ENCODE measurements at places on chromosomes 7 and 10.

DNA sequence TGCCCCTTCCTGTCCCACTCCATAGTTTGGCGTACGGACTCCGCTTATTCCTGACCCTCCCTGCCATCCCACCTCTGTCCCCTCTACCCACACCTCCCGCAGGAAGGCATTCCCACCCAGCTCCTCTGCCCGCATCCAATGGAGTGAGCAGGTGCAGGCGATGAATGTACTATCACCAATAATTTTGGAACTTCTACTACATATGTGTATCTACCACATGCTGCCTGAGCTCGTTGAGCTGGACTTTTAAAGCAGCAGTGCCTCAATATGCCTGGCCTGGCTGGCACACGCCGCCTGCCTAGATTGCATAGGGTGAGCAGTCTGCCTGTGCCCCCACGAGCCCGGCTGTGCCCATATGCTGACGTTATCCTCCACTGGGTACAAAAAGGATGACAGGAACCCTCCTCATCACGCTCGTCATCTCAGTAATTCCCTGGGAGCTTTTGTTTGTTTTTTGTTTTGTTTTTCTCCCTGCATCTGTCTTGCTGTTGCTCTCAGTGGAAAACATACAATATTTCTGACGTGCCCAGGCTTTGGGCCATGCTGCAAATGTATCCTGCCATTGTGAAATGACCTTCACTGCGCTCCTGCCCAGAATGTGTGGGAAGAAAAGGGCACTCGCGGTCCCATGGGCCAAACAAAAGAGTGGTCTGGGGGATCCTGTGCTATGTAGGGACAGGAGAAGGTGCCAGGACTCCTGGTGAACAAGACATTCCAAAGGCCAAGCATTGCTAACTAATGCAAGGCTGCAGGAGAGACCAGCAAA lies 302.8 kb downstream of the PTPRN2 start:
- DNase-seq: no peak

- peak; percentile 64 for DNase-seq
These were observed 32.4 kb upstream of the INPP5F start for GRCh38 chr10:119693262-119693957.

DNA sequence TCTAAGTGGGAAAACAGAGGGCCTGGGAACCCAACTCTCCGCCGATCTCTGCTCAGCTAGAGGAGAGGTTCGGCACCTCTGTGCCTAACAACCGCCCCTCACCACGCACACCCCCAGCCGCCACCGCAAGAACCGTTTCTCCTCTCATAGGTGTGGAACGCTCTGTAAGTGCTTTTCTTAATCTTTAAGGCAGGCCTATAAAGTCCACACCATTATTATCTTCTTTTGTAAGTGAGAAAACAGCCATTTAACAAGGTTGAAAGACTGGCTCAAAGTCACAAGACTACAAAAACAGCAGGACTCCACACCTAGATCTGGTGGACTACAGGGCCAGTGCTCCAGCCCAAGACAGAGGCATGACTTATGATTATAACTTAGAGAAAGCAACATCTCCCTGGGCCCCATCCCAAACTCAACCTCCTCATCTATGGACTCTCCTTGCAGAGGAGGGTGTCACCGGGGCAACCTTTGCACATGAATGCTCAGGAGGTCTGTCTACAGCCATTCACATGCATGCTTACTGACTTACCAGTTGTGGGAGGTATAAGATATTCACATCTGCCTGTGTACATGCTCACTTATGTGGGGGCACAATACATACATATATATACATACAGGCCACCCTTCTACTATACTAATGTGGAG lies 7.9 kb upstream of the NKX2-3 start:
- no peak for DNase-seq

DNA sequence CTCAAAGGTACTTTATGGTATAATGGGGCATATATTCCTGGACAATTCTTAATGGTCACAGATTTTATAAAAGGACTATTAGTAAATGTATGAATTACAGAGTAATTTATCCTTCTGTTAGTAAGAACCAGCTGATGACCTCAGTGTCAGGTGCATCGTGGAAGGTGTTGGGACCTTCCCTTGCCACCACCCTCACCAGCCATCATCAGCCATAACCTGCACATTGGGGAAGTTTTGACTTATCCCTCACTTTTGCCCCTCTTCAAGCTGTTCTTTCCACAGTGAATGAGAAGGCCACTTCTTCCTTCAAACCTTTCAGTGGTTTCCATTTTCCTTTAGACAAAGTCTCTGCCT lies 52.2 kb downstream of the FIGNL1 start:
- DNase-seq: no peak

DNA sequence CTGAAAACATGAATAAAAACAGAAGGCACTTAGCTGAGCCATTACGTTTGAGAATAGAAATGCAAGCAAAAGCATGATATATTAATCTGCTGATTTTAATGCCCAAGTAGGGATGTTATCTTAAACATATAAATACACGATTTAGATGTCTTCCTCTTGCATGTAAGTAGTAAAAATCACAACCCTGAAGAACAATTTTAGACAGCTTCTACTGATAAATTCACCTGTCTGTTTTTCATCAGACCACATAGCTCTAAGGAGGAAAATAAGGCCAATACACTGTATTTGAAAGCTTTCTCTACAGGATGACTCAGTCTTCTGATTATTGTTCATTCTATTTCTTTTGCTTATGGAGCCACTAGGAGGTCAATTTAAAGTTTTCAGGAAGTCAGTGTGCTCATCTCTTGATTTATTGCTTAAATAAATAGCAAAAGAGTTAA lies 210.9 kb upstream of the CHRM2 start:
- no peak for DNase-seq

DNA sequence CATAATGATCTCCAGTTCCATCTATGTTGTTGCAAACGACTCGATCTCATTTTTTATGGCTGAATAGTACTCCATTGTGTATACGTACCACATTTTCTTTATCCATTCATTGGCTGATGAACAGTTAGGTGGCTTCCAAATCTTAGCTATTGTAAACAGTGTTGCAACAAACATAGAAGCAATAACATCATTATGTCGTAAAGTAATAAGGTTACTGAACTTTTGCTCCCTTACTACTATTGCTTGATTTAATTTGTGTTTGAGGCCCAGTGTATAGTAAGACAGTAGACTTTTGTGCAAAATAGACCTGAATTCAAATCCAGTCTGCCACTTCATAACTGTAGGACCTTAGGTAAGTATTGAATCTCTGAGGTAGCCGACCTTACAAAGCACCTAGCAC lies 200.1 kb upstream of the CELF2 start:
- no peak for DNase-seq

- no peak for DNase-seq
These were observed 26.1 kb upstream of the LAMB1 start for GRCh38 chr7:108029034-108029433.

GRCh38 chr7:3282457-3282856 lies 18.6 kb upstream of the SDK1 start:
- DNase-seq: no peak

DNA sequence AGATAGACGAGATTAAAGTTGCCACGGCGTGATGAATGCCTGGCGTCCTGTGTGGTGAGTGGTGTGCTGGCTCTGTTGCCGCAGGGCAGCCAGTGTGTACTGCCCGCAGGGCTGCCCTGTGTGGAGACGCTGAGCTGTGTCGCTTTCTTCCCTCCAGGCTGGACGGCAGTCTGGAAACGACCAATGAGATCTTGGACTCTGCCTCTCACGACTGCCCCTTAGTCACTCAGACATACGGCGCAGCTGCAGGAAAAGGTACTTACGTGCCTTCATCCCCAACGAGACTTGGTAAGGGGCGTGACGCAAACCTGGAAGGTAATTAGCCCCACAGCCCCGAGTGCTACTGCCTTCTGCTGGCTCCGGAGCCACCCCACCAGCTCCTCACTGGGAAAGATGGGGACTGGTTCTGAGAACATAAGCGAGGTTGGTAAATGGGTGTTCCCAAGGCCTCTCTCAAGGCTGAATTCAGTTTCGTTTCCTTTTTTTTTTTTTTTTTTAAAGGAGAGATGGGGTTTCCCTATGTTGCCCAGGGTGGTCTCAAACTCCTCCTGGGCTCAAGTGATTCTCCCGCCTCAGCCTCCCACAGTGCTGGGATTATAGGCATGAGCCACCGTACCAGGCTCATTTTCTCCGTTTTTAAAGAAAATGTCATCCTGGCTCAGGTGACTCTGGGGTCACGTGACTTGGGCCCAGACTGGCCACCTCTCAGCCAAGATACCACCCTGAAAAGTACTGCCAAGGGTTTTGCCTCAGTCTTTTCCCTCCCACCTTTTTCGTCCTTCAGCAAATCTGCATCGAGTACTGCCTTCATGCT lies 39.6 kb downstream of the WIPI2 start:
- DNase-seq: no peak

GRCh38 chr7:16847381-16847860 lies 34.4 kb downstream of the AGR3 start:
- no peak for DNase-seq

DNA sequence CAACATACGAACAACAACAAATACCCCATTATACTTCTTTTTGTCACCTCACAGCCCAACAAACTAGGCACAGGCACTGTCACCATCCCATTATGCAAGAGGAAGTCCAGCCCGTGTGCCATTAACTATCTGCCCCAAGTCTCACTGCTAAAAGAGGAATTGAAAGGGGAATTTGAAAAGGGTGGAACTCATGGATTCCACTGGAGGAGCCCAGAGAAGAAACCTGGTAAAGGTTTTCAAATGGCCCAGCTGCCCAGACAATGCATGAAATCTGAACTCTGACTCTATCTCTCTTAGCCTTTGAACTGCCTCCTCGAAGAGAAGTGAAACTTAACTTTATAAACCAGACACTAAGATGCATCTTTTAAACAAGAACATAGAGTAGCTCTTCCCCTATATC lies 130.0 kb downstream of the PLXNA4 start:
- no peak for DNase-seq

DNA sequence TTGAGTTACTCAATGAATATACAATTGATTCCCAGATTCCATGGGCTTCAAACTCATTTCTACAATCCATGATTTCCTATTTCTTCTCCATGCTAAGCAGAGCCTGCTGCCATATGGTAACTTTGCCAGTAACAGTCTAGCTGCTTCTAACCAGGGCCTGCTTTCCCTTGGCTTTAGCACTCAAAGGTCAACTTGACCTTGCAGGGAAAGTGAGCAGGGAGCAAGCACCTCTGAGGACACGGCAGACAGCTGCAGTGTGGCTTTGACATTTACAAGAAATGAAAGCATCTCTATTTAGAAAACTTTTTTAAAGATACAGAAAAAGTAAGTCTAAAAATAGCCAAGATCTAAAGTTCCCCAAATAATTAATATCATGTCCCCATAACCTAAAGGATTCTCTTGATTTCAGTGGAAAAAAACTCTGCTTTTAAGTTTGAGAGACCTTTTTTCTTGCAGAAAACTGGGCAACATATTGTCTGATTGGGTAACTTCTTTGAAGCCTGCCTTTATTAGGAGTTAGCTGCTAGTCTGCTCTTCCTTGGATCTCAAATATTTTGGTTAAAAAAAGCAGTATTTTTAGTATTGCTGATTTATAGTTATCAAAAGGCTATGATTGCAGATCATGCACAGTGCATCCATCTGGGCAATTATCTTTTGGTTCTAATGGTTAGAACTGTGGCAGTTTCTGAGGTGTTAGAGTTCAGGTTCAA lies 257.9 kb downstream of the AHR start:
- DNase-seq: no peak

DNA sequence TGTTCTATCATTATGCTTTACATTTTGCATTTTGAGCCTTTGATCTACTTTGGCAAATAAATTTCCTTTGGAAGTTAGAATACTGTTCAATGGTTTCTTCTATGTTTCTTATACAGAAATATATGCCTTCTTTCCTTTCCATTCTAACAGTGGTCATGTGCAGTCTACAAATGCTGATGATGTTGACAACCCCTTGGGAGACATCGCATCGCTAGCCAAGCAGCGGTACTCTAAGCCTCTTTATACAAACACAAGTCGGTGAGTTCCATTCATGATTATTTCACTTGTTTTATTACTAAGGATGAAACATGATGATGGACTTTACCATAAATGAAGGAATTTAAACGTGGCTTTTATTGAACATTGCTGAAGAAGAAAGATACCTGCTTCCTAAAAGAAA lies 48.1 kb upstream of the ZPBP start:
- no peak for DNase-seq

DNA sequence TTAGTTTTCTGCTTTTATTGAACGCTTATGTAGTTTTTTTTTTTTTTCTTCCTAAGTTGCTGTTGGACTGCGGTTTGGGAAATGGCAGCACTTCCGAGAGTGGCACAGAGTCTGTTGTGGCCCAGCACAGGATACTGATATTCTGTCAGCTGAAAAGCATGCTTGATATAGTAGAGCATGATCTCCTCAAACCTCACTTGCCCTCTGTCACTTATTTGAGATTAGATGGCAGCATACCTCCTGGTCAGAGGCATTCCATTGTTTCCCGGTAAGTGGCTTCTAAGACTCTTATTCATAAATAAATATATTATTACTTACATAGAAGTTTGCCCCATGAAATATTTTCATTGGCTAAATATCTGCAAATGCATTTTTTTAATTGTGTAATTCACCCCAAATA lies 101.1 kb downstream of the BTAF1 start:
- DNase-seq: no peak

GRCh38 chr7:30366606-30367005 lies 82.2 kb downstream of the ZNRF2 start:
- no peak for DNase-seq

- DNase-seq: no peak
These were observed 72.0 kb downstream of the DOCK1 start for GRCh38 chr10:126977216-126977615.

- no peak for DNase-seq
These were observed 50.2 kb downstream of the EEPD1 start for GRCh38 chr7:36203071-36203790.

GRCh38 chr10:72001033-72001395 lies 36.8 kb downstream of the CHST3 start:
- DNase-seq: no peak

DNA sequence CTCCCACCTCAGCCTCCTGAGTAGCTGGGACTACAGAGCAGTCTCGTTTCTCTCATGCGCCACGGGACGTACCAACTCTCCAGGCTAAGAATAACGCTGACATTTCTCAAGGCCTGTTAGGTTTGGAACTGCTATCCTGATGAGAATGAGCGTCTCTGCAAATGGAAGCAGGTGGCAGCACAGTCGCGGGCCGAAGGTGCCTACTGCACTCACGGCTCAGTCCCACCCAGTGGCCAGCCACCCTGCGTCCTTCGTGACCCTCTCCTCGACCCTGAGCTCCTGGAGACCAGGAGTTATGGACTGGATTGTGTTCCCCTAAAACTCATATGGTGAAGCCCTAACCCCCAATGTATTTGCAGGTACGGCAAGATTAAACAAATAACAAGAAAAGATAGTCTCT lies 274.1 kb downstream of the PRPF18 start:
- DNase-seq: no peak

GRCh38 chr10:130806426-130806825 lies 505.1 kb downstream of the TCERG1L start:
- no peak for DNase-seq

- DNase-seq: no peak
These were observed 16.0 kb downstream of the RASGEF1A start for GRCh38 chr10:43250615-43251418.

GRCh38 chr10:75211007-75211691 lies 553 bp downstream of the VDAC2 start:
- no peak for DNase-seq

GRCh38 chr7:100563100-100563564 lies 10.6 kb downstream of the SAP25 start:
- no peak for DNase-seq

GRCh38 chr10:85581371-85581770 lies 785.2 kb downstream of the GRID1 start:
- DNase-seq: no peak
